ENCODE measurements at places on chromosomes 7 and 10.

GRCh38 chr7:53603461-53603860 is 568.0 kb downstream of the POM121L12 start:
- DNase-seq: no peak

- no peak for DNase-seq
Observed at GRCh38 chr7:135817583-135817982, 69.0 kb upstream of the FAM180A start.

- peak; percentile 86 for DNase-seq
Observed at GRCh38 chr10:100998991-100999741, 442 bp upstream of the LZTS2 start.

GRCh38 chr10:128922172-128922571 is 544.9 kb upstream of the MGMT start:
- no peak for DNase-seq

GRCh38 chr7:18401757-18402156 is 93.8 kb upstream of the HDAC9 start:
- DNase-seq: no peak

- no peak for DNase-seq
Observed at GRCh38 chr7:24560772-24561171, 12.5 kb upstream of the PALS2 start.

DNA sequence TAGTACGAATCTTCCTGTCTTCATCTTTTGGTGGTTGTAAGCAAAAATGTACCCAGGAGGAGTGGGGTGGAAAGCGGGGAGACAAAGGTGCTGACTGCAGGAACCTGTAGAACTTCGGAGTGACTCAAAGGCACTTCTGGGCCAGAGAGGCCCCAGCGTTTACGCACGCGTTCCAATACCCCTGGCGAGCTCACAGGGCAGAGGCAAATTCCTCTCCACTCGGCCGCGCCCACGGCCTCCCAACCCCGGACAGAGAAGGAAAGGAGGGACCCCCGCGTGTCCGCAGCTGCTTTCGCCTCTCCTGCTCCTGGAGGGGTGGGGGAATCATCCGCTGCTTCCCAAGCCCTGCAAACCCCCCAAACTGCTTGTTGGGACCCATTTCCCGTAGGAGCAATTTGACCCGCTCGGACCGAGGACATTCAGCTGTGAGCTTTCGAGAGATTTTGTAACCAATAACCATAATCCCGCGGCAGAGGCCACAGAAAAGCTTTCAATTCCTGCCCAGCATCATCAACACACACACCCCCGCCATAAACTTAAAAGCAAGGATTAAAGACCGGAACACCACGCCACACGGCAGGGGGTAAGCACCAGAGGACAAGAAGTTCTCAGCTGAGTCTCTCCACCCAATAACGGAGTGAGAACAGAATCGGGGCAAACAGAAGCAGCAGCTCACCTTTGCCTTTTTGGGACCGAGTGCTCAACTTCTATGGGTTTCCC is 2.3 kb downstream of the IGF2BP3 start:
- peak; percentile 39 for DNase-seq

All from activated T-cell treated with anti-CD3 and anti-CD28 coated beads, Interleukin-2, amount 50 U/mL, for 1 hour (primary cell).